Mesothelial cell of epicardium (in vitro differentiated cells): ENCODE measurements at places on chromosomes 2 and 18.

DNA sequence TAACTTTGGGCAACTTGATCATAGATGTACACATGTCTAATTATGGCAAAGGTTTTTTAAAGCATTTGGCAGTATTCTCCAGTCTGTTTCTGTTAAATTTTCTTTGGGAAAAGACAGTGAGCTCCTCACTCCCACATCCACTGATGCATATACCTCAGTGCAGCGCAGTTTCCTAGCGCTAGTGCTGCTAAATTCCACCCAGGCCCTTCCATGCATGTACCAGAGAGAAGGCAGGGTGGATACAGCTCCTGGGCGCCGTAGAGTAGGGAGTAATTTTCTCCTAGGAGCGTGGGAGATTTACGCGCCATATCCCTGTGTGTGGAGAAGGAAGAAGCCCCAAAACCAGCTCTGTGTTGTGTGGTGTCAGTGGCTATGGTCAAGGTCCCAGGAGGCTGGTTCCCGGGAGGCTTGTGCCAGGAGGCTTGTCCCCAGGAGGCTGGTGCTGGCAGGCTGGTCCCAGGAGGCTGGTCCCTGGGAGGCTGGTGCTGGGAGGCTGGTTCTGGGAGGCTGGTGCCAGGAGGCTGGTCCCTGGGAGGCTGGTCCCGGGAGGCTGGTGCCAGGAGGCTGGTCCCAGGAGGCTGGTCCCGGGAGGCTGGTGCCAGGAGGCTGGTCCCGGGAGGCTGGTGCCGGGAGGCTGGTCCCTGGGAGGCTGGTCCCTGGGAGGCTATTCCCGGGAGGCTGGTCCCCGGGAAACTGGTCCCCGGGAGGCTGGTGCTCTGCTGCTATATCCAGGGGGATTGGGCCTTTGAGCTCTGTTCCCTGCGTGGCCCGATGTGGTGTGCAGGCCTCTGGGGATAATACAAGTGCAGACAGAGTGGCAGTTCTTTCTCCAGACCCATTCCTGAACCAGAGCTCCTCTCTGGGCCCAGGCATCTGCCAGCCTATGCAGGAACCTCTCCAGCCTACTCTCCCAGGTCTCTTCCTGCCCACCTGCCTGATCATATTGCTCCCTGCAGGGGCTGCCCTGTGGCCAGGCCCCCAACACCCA is 161.2 kb downstream of the SEPTIN10 start:
- no peak for DNase-seq

DNA sequence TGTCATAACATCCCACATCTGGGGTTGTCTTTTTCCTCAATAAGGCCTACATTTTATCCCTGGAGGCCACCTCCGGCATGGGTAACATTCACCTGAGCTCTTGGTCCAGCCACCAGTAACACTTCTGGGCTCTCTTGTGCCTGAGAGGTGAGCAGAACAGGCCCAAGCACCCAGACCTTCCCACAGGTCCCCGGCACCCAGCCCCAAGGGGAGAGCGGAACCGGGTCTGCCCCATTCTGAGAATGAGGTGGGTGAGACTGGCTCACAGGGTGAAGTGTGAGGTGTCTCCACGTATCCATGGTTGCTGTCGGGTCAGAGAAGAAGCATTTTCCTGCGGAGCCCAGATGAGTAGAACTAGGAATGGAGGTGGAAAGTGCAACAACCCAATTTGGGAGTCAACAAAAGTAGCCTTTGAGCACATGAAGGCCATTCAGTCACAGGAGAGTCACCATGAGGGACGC is 496.7 kb upstream of the MYT1L start:
- no peak for DNase-seq

- no peak for DNase-seq
Measured at GRCh38 chr2:42124011-42124785, 45.0 kb upstream of the EML4 start.

GRCh38 chr18:12742453-12742852 is 39.6 kb downstream of the PSMG2 start:
- no peak for DNase-seq

- no peak for DNase-seq
Measured at GRCh38 chr2:102367331-102367971, 11.9 kb downstream of the IL18R1 start.

- DNase-seq, result no peak
Measured at GRCh38 chr18:74950479-74950878, 258.5 kb downstream of the PTGR3 start.

DNA sequence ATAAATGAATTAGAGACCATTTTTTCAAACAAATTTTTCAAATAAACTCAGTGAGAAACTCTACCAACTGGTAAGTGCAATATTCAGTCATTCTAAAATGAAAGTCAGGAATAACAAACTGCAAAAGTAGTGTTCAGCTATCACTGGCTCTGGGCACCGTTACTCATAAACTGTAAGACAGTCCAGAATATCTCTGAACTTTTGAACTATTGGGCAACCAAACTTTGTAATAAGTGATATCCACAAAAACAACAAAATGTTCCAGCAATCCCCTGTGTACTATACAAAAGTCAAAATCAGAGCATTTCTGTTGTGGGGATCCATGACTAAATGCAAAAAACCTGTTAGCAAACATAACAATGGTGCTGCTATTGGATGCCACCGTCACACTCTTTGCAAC is 56.3 kb downstream of the SLC25A12 start:
- DNase-seq, result no peak

GRCh38 chr2:197850882-197851450 is 46.6 kb downstream of the PLCL1 start:
- no peak for DNase-seq

- DNase-seq, result no peak
Measured at GRCh38 chr2:209876211-209876610, 104.6 kb downstream of the UNC80 start.

GRCh38 chr2:224211791-224212190 is 172.7 kb upstream of the SERPINE2 start:
- DNase-seq, result no peak

DNA sequence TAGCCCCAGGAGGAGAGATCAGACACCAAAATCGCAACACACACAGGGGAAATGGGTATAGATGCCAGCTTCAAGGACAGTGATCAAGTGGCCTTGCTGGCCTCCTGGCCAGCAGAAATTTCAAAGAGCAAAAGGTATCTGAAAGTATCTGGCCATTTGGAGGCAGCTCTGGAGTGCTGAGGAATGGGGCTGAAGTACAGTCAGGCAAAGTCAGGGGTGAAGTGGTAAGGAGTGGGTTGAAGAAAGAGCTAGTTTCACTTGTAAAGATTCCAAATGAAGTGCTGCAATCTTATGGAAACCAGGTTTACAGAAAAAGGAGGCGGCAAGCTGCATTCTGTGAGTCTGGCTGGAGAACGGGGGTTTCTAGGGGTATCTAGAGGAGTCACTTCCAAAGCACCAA is 19.2 kb upstream of the PCBP1 start:
- DNase-seq, result no peak

DNA sequence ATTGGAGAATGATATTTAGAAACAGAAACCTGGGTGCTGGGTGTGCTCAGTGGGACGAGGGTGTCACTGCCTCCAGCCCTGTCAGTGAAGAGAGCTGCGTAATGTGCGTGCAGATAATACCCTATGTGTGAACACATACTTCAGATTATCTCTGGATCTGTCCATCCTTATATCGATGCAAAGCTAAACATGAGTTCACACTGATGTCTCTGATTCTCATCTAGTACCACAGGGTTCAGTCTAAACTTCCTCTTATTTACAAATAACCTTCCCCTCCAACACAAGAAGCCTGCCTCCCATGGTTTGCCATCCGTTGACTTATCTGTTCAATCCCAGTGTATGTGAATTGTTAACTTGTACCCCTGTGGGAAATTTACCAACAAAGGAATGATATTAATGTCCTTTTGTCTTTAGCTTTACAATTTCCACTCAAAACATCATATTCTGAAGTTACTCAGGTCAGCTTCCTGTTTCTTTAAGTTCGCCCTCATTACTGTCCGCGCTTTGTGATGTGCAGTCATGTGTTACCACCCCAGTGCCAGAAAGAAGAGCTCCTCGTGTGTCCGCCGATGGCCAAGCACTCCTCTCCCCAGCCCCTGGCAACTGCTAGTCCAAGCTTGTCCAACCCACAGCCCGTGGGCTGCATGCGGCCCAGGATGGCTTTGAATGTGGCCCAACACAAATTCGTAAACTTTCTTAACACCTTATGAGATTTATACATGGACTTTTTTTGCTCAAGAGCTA is 108.2 kb downstream of the RTP5 start:
- DNase-seq, result no peak

DNA sequence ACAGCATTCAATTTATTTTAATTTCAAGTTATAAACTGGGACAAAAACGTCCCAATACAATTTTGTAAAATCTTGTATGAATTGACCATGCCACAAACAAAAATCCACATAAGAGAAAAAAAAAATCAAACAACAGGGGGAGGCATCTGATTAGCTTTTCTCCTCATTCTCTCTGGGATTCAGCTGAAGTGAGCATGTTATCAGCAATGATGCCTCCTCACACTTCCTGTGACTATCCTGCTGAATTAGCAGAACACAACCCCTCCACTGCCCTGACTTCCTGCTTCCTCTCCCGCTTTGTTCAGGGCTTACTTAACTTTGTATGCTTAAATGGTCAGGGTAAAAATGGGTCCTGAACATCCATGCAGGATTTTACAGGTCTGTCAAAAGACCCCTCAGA is 132.2 kb upstream of the ITGB6 start:
- no peak for DNase-seq

DNA sequence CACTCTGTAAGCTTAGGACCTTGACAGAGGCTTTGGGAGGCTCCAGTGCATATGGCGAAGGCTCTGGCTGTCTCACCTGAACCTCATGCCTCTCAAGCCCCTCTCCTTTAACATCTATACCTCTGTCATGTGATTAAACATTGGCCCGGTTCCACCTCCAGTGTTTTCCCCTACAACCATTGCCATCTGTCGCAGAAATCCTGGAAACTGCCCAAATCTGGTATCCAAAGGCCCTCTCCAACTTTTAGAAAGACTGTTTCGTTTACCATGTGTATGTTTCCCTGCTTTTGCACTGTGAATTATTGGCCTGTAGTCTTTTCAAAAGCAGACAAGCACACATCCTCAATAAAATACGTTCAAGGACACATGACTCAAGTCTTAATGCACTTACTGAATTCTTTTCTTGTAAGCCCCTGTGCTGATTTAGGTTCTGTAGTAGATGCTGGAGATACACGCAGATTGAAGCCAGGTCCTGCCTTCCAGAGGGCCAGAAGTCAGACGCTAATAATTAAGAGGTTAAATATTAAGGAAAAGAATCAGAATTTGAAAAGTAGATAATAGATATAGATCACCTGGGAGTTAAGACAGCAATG is 386.4 kb upstream of the SLC14A2 start:
- no peak for DNase-seq

- DNase-seq, result no peak
Measured at GRCh38 chr2:54444503-54444902, 11.6 kb upstream of the SPTBN1 start.

DNA sequence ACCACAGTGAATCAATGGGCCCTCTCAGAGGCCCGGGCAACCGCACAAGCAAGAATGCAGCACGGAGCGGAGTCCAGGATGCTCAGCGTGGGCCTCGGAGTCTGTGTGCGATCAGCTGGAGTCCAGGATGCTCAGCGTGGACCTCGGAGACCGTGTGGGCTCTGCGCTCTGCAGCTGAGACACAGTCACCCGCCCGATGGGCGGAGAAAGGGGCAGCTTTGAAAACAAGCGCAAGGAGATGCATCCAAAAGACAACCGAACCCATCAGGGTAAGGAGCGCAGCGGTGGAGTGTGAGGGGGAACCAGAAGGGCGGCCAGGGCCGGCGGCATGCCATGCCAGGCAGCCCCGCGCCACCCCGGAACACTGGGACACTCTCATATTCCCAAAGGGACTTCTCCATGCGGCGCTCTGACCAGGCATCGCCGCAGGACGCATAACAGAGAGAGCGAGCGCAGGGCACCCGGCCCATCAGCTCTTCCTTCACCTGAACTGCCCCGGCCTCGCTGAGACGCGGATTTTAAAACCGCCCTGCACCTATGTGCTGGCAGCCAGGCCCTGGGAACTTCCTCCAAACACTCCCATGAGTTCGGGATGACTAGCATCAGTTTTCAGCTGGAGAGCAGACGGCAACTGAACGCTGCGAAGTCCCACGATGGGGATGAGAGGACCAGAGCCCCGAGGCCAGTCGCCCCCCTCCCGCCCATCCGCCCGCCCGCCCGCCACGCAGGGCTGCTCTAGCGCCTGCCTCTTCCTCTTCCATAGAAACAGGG is 44.7 kb downstream of the MC5R start:
- no peak for DNase-seq
